CD4-positive, alpha-beta T cell treated with Interleukin-6 for 4 hours (primary cell): ENCODE measurements at places on chromosomes 7 and 10.

DNA sequence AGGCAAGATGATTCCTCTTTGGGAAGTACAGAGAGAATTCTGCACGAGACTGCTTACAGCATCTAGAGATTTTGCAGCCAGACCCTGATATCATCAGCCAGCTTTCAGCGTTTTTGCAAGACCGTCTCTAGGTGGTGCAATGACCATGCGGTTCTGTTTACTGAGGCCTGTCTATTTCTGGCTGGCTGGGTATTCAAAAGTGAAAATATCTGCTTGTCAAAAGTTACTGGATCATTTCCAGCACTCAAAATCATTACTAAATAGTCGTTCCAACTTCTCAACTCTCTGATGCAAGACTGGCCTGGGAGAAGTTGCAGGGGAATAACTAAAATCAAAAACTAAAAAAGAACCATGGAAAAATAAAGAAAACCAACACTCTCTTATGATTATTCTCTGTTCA, 240.1 kb downstream of the ELMO1 start:
- peak; percentile 56 for DNase-seq

- peak; percentile 70 for DNase-seq
Measured at GRCh38 chr10:6401558-6402348, 178.3 kb downstream of the PRKCQ start.

DNA sequence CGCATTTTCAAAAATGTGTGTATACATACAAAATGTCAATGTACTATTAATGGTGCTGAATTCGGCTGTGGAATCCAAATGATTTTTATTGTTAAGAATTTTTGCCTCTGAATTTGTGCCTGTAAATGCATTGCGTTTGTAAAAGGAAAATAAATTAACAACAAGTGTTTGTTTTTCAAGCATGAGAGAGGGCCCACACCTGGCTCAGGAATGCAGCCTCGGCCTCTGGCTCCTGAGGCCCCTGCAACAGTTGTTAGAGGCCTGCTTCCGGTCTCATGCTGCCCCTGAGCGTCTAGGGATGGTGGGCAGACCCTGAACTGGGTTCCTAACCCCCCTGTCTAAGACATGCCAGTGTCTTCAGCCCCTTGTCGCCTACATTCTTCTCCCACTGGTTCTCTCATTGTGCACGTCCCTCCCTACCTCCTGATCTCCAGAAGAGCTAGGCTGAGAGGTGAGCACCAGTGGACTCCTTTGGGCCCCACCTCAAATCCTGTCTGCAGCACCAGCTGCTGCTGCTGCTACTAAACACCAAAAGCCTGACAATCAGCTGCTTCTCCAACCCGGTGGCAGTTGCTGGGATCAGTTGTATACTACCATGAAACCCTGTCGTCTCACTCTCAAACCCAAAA, 1.9 kb upstream of the BTBD16 start:
- no peak for DNase-seq

DNA sequence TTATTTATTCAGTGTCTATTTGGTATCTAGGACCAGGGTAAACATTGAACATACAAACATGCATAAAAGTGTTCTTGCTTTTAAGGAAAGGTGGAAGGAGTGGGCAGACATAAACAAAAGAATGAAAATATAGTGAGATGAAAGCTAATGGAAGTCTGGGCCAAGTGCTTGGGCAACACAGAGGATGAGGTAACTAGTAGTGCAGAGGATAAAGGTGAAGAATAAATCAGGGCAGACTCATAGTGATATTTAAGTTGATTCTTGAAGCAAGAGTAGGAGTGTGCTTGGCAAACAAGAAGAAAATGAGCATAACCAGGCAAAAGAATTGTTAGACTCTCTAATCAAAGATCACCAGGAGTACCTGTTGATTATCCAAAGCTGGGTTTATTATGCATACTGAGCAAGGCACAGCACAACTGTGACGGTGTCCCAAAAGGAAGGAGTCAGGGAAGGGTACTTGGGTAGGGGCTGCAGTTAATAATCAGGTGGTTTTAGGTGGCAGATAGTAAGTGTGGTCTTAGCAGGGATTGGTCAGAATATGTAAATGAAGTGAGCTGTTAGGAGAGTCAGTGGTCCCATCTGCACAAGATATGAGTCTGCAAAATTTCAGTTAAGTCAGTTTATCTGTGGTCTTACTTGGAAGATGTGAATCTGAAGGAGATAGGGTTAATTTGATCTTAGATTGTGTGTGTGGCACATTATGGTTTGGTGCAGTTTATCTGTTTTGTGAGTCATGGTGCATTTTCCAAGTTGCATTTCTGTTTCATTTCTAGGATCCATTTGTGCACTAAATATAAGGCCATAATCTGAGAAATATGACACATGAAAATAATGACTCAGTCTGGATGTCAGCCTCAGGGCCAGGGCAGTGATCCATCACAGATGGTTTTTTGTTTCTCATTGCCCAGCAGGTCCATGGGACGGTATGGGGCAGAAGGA, 30.6 kb upstream of the TAX1BP1 start:
- DNase-seq: no peak

DNA sequence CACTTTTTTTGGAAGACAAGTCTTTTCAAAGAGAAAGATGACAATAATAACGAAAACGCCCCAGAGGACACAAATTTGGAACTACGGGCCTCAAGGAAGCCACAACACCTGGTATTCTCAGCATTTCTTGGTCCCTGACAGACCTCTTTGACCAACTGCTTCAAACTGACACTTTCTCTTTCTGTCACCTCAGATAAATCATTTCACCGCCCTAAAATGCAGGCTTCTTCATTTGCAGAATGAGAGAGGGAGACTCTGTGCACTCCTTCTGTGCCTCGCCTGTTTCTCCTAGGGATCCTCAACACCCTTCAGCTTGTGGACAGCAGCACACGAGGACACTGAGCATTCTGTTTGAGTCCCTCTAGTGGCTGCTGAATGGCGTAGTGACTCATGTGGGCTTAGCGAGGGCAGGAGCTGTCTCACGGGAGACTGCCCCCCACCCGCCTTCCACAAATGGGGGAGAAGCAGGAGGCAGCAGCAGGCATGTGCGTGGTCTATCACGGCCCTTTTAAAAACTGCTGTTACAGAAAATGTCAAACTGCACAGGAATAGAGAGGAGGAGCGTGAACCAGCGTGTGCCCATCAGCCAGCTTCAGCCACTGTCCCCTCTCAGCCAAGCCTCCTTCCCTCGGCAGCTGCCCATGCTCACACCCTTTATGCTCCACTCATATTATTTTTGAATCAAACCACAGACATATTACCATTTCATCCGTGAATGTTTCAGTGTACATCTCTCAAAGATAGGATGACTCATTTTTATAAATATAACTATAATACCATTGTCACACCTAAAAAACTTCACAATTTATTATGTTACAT, 41.4 kb downstream of the GSDME start:
- DNase-seq: no peak

DNA sequence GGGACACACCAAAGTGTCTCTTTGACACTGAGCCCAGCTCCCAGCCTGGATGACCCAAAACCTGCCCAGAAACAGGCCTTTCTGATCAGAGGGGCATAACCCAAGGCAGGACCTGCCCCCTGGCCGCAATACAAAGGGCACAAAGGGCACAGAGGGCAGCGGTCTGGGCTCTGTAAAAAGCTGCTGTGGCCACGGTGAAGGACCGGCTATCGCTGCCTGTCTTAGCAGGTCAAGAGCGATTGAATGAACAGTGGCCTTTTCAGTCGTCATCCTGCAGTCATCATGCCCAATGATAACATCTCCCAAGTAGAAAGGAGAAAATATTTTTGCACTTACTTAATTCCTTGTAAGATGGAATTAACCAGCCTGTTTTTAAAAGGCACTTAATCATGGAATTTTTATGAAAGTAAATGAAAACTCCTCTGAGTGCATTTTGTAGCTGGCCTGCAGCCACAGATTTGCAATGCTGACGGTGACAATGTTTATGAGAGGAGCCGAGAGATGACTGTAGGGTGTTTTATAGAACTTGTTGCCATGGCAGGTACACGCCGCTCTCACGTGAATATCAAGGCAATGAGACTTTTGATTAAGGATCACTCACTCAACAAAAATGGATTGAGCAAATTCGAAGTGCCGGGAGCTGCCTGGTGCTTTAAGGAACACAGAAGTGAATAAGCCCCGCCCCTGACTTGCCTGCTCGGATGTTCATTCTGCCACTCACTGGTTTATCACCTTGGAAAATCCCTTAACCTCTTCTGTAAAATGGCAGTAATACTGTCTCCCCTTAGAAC, 47.3 kb upstream of the BHLHA15 start:
- no peak for DNase-seq
